CMK (cell line): ENCODE measurements at places on chromosomes 12 and 14.

DNA sequence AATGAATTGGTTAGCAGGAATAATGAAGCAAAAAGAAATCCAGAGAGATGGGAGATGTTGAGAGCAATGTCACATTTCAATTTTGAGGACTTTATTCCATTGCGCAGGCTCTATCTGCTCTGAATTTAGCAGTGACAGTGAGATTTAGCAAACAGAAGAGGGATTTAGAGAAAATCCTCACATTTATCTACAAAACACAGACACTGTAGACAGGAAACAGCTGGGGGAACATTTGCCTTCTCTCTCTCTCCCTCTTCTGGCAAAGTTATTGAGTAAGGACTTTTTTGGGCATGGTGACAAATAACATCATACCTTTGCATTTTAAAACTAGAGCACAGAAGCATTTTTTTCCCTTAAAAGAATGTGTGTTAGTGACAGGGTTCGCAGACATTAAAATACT is at the start of gene IGF1:
Gene IGF1 (minus strand): TSS at position 158 of the 400 bp plus-strand sequence. CDS start 182 bp downstream, outside the sequence.
- no peak for DNase-seq

DNA sequence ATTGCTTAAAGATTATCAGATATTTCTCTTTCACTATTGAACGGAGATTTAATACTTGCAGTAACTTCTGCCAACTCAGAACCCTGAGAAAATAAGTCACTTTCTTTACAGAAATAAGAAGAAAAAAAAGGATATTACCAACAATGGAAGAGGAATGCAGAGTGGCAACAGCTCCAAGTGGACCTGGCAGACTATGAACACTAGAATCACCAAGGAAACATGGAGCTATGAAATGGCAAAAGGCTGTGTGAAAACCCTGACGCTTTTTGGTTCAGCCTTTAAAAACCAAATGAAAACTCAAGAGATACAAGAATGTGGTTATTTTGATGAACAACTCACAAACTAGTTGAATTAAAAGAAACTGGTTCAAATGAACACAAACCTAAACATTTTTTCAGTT is 17.7 kb downstream of the DTD2 start:
- no peak for DNase-seq

DNA sequence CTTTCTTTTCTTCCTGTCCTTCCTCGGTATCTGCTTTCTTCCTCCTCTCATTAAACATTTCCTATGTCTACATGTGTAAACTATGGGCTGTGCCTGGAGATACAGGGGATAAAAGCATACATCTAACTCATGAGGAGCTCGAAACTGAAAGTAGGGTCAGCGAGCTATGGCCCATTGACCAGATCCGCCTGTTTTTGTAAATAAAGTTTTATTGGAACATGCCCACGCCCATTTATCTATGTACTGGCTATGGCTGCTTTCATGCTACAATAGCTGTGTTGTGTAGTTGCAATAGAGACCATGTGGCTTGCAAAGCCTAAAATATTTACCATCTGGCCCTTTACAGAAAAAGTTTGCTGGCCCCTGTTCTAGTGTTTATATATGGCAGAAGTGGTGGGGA is 500.8 kb upstream of the GARIN6 start:
- no peak for DNase-seq

DNA sequence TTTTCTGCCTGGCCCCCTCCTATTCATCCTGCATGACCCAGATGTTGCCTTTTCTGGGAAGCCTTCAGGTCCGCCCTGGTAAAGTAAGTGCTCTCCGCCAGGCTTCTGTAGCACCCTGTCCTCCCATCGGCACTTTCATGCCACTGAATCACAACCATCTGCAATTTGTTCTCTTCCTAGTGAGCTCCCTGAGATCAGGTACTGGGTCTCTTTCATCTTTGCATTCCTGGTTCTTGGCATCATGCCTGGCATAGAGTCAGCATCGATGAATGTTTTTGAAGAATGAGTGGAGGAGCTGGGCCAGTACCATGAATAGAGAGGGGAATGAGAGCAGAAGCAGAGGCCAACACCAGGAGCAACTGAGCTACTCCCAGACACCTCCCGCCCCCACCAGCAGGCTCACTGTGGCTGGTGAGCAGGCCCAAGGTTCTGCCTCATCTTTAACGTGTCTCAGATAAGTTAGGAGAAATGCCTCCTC is 13.1 kb downstream of the ZDHHC22 start:
- DNase-seq: no peak
